ENCODE measurements at places on chromosomes 6 and 20.

- no peak for DNase-seq
Measured at GRCh38 chr20:3890398-3890751, 1.2 kb downstream of the PANK2 start.

DNA sequence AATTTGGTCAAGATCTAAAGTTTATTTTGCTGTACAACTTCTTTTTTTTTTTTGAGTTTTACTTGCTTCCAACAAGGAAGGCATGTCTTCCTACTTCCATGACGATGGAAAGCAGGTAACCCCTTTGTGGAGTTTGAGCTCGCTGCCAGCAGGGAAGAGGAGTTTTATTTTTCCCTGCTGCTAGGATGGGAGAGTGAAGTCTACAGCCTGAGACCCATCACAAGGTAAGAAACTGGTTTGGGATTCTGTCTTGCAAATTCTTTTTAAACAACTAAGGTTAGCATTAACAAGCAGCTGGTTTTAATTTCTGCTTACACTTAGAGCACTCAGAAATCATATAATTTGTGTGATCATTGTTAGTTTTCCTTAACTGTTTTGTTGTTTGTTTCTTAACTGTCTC is 108.0 kb upstream of the MAP3K4 start:
- no peak for DNase-seq

DNA sequence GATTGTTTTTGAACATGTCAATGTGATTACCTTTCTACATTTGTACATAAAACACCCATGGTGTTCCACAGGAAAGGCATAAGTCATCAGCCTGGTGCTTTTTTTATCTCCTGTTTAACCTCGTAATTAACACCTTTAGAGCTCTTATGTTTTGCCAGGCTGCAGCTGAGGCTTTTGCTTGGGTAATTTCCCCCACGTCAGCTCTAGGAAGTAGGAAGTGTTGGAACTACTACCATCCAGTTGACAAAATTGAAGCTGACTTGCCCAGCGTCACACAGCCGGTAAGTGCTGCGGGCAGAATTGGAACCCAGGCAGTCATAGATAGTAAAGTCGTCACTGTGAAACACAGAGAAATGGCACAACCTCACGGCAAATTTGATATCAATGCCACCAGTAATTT is 86.6 kb upstream of the BMP2 start:
- no peak for DNase-seq

- no peak for DNase-seq
Measured at GRCh38 chr20:1364106-1364505, 28.7 kb downstream of the FKBP1A start.

DNA sequence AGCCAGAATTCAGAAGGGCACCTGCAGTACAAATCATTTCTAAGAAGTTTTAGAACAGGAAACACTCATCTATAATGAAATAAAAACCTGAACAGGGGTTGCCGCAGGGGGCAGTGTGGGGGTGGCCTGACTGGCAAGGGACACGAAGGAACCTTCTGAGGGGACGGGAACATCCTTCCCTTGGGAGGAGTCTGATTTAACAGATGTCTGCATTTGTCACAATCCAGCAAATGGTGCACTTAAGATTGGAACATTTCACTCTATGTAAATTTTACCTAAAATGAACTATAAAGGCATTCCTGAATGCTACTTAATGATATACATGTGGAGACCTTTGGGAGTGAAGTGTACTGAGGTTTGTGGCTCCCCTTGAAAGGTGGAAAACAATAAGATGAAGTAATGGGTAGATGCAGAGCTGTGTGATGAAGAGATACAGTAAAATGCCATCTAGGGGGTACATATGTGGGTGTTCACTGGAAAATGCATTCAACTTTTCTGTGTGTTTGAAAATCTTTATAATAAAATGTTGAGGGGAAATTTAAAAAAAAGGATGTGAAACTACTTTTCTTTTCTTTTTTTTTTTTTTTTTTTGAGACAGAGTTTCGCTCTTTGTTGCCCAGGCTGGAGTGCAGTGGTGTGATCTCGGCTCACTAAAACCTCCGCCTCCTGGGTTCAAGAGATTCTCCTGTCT is 89.5 kb downstream of the SNX5 start:
- no peak for DNase-seq

DNA sequence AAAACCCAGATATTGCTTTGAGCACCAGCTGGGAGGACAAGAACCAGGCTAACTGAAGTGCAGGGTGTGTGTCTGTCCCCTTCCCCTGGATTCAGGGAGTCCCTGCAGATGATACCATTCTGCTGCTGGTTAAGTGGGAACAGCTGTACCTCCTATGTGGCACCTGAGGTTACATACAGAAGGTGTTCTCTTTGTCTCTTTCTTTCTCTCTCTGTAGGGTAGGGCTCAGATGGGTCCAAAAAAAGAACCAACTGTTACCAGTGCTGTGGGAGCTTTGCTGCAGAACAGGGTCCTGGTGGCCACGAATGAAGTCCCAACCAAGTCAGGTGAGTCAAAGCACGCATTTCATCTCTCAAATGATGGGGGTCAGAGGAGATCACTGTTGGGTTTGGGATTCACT is 38.6 kb downstream of the ZC2HC1B start:
- no peak for DNase-seq

DNA sequence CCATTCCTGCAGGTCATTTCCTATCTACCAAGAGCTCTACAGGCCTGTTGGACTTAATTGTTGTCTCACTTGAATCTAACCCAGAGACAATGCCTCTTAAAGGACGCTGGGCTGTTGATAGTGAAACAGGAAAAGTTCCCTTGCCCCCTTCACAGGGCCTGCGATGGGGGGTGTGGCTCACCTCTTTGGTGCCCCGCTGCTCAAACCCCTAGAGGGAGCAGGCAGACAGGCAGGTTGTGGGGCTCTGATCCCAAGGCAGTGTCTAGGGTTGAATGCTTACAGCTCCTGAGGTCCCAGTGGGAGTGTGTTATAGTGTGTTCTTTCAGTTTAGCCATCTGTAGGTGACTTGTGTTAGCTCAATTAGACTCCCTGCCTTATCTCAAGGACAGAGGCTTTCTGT is 68.0 kb downstream of the OTOR start:
- DNase-seq, result no peak

DNA sequence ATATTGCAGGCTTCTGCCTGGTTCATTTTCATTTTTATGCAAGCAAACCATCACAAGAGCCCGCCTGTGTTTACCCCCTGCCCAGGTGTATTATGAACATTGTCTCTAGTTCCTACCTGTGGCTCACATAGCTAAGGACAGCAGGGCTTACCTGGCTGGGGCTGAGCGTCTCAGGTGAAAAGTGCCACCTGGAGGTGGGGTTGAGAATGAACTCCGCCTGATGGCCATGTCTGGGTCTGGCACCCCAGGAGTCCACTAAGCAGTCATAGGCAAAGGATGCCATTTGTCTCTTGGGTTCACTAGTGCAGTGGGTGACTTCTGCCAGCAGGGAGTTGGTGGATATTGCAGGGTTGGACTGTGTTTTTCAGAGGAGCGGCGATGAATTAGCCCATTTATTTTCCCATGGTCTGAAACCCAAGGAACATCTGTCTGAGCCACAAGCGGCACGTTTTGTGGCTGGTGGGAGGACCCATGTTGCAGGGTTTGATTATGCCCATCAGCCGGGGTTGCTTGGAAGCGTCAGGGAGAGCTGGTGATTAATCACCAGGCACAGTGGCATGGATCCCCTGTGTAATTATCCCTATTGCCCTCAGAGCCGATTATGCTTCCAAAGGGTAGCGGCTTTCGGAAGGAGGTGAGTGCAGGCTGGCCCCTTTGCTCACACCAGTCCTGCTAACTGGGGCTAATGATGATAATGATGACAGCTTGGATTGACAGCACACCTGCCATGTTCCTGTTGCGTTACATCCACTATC is 92.1 kb downstream of the CDH26 start:
- DNase-seq, result no peak

GRCh38 chr6:144443157-144443556 is 158.0 kb downstream of the UTRN start:
- DNase-seq, result no peak

DNA sequence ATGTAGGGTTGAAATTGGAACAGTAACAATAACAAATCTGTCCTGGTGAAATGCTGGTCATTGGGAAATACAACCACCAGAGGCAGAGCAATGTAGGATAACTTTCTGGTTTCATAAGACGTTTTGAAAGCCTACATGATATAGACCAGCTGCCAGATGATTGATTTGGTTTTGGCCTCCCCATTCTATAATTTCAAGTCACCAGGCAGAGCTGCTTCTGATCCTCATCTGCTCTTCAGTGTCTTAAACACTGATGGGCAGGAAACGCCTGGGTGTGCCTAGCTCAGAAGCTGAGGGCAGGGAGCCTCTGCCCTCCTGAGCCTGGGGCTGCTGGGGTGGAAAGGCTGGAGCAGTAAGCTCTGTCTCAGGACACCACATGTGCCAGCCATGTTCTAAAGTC is 24.5 kb downstream of the DHX35 start:
- no peak for DNase-seq

DNA sequence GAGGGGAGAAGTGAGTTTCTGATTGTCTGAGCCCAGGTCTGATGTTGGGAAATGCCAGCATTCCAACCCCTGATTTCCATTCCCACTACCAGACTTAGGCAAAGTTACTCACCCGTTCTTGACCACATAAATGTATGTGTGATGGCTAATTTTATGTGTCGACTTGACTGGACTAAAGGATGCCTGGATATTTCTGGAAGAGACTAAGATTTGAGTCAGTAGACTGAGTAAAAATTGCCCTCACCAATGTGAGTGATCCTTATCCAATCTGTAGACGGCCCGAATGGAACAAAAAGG is 95.8 kb upstream of the TAB2 start:
- no peak for DNase-seq

Data from HTR-8/SVneo (cell line).